Activated CD4-positive, alpha-beta T cell treated with anti-CD3 and anti-CD28 coated beads, Interleukin-2, Interleukin-6, amounts not matched to agents 100 ng/mL and 50 ng/mL, durations not matched to agents 16 hours and 8 hours (primary cell): ENCODE measurements at places on chromosomes 6 and 20.

- DNase-seq: no peak
Measured at GRCh38 chr6:89555806-89556205, 82.7 kb downstream of the LYRM2 start.

DNA sequence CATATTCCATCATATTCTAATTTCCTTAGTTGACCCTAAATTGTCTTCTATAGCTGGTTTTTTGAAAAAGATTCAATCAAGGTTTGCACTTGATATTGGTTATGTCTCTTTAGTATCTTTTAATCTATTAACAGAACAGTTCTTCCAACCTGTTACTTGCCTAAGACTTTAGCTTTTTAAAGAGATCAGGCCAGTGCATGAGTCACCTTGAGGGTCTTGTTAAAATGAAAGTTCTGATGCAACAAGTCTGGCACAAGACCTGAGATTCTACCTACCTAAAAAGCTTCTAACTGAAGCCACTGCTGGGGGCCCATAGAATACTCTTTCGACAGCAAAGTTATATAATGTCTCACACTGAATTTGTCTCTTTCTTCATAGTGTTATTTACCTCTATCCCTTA is 3.2 kb downstream of the USP45 start:
- DNase-seq: no peak

DNA sequence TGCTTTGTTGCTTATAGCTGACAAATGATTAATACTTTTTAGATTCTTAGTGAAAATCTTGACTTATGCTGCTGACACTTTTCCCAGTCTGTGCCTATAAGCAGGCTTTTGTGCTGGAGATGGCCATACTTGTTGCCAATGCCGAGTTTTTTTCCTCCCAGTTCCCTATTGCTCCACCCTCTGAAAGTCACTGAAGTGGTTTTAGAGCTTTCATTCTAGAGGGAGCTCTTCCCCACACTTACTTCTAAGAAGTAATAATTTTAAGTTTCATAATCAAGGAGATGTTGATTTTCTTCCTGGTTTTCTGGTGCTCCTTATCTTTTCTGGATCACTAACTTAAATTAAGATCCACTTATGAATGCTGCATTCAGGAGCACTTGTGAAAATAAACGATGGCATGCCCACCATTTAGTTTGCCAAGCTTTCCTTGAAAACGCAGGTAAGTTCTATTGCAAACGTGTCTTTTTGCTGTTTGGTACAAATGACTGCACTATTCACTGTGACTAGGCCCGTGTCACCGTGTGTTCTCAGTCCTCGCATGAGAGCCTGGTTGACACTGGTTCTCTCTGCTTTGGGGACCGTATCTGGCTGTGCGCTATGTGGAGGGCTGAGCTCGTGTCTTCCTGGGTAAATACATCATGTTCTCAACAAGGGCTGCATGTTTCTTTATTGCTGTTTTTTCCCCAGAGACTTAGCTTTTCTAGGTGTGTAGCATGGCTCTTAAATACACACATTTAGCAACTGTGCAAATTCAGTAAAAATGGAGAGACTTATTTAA is 50.2 kb downstream of the GFRA4 start:
- no peak for DNase-seq

GRCh38 chr6:2426561-2427340 is 181.3 kb upstream of the GMDS start:
- DNase-seq: no peak
